ENCODE measurements at places on chromosomes 6 and 20.

- no peak for DNase-seq
Observed at GRCh38 chr6:73309535-73309784, 44.6 kb downstream of the DPPA5 start.

DNA sequence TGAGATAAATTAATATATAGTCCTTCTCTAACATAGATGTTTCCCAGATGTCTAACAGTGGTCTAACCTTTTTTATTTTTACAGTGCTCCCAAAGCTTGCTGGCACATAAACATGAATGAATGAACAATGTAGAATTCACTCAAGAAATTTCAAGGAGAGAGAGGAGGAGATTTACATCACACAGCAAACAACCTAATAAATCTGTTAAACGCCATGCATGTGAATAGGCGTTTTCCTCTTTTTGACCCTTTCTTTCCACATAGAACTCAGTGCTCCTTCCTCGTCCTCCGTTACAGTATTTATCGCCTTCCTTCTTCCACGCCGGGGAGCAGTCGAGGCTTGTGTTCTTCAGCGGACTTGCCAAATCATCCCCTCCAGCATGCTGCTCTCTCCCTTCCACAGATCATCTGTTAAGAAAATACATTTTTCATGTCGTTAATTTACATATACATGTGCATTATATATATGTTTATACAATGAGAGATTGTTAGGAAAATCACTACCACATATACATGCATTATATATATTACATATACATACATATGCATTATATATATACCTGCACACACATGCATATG is 93.0 kb downstream of the SLC35B3 start:
- no peak for DNase-seq

GRCh38 chr6:63295553-63296194 is 24.1 kb downstream of the LGSN start:
- no peak for DNase-seq

GRCh38 chr20:40090236-40090635 is 598.8 kb downstream of the MAFB start:
- no peak for DNase-seq

DNA sequence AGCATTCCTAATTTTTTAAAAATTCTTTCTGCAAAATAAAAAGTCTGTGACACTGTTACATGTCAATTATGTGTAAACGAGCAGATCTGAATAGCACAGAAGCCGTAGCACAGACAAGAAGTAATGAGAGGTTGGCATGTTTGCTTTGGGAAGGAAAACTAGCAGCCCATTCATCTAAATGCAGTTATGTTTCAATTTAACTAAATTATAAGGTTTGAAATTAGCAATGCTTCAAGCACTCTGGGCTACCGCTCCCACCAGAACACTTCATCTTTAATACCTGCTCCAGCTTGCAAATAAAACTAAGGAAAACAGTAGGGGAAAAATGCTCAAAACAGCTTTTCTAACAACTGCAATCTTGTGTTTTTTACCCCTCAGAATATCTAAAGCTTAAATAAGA is 73.9 kb downstream of the PTPRK start:
- no peak for DNase-seq

DNA sequence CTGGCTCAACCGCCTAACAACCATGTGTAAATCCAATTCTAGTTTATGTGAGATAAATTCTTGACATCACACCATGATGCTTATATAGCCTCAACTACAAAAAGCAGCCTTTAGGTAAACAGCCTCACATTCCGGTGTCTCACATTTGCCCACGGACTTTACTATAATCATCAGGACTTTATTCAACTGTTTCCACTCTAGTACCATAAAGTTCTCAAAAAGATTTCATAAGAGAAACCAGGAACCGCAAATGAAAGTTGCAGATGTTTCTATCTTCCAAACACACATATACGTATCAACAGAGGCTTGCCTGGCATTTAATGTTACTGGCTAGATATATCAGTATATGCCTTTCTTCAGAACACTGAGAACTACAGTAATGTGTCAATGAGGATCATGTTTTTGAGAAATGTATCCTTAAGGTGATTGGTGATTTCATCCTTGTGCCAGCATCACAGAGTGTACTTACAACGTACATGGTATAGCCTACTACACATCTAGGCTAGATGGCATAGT is 80.0 kb downstream of the EPB41L2 start:
- no peak for DNase-seq

DNA sequence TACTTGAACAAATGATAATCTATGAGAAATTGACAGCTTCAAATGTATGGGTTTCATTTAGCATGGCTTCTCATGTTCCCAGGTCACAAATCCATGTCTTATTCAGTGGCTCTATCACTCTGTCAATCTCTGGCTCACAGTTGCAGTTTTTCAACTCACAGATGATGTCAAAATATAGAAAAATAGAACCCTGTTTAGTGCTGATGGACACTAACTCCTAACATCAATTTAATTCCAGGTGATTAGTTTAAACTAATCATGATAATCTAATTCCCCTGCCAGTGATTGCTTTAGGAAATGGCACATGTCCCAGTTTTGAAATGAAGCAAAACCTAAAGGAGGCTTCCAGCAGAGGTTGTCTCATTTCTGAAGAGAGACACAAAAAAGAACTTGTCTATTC is 13.0 kb downstream of the KHDC1 start:
- no peak for DNase-seq

GRCh38 chr6:16168858-16169257 is 40.0 kb downstream of the MYLIP start:
- DNase-seq, result no peak

GRCh38 chr6:64376394-64376793 is 740.8 kb downstream of the PHF3 start:
- DNase-seq, result no peak

DNA sequence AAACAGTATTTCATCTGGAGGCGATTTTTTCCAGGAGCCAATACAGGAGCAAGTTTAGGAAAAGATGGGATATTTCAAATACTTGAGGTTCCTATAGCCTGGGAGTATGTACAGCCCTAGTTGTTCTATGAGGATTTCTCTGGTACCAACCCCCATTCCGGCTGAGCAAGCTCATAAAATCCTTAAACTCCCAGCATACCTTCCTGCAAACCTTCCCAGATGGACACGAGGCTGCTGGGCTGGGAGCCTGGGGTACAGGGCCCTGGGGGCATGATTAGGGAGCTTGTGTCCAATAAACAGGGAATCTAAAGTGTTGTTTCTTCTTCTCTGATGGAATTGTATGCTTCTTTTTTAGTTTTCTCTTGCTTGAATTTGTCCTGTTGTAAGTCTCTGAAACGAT is 1.5 kb downstream of the PRRC2A start:
- no peak for DNase-seq

- DNase-seq, result no peak
Observed at GRCh38 chr20:38757145-38757775, 9.0 kb downstream of the ACTR5 start.

DNA sequence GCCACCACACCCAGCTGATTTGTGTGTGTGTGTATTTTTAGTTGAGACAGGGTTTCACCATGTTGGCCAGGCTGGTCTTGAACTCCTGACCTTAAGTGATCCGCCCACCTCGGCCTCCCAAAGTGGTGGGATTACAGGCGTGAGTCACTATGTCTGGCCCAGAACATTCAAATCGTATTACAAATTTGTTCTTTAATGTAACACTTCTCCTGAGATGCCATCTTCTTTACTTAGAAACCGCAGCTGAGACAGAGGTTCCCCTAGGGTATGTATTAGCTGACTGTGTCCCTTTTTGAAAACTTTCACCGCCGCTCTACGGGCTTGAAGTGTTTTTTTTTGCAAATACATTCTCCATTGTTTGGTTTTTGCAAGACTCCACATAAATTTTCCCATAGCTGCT is 62.6 kb downstream of the TOX2 start:
- DNase-seq, result no peak

DNA sequence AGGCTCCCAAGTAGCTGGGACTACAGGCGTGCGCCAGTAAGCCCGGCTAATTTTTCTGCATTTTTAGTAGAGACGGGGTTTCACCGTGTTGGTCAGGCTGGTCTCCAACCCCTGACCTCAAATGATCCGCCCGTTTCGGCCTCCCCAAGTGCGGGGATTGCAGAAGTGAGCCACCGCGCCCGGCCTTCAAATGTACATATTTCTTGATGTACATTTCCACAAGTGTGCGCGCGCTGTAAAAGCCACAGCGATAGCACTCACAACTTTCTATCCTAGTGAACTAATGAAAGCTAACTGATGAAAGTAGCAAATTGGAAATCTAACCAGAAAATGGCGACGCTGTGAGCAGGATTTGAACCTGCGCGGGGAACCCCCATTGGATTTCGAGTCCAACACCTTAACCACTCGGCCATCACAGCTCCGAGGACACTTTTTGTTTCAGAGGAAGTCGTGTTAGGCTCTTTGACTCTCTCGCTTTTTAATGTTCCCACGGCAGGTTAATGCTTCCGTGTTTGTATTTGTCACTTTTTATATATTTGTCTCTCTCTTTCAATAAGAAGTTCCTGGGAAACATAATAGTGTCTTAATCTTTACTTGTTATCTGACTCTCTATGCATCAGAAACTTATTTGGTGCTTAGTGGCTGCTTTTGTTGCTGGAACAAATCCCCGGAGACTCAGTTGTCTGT is 199.4 kb upstream of the ZNF184 start:
- DNase-seq, result no peak

DNA sequence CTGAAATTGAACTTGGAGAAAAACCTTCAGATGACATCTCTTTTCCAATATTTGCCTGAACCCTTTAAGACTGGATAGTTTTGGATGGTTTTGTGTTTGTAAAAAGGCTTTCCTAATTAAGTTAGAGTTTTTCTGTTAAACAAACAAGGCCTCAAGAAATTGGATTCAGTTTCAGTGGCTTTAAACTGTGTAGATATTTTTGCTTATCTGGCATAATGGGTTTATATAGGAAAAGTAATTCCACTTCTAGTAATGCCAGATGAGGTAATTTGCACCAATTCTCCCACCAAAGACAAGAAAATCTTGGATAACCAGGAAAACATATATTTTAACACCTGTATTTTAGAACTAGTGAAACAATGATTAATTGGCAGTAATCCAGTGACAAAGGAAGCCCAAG is 12.0 kb upstream of the TRDN start:
- no peak for DNase-seq

DNA sequence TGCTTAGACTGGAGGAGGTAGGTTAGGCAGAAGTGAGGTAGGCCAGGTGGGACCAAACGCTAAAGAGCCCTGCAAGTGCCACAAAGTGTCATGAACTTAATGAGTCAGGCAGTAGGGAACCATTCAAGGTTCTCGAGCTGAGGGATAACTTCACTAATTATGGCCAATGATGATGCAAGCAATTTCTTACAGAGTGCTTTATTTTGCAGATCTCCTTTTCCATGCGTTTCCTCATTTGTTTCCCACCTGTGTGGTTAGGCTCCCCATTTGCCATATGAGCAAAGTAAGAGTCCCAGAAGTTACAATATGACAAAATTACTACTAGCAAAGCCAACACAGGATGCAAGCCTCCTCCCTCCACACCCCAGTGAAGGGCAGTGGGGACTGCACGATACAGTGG is 36.5 kb upstream of the PSMF1 start:
- DNase-seq, result no peak

DNA sequence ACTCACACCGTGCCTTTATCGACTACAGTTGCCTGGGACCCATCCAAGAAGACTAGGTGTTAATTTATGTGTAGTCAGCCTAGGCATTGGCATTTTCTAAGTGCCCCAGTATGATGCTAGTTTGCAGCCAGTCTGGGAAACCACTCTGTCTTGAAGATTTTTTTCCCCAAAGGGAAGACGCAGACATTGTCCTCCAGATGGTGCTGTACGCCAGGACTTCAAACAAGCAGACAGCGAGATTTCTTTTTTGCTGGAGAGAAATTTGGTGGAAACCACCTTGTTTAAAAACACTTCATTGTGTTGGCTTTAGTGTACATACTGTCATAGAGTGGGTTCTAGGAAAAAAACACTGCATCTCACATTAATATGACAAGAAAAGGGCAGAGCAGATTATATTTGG is 30.0 kb downstream of the ALDH5A1 start:
- no peak for DNase-seq

- no peak for DNase-seq
Observed at GRCh38 chr20:39574061-39574460, 611.9 kb downstream of the DHX35 start.

- DNase-seq, result no peak
Observed at GRCh38 chr20:45070932-45071632, 29.8 kb downstream of the KCNS1 start.

GRCh38 chr20:43243672-43244269 is 54.1 kb upstream of the PTPRT start:
- no peak for DNase-seq

DNA sequence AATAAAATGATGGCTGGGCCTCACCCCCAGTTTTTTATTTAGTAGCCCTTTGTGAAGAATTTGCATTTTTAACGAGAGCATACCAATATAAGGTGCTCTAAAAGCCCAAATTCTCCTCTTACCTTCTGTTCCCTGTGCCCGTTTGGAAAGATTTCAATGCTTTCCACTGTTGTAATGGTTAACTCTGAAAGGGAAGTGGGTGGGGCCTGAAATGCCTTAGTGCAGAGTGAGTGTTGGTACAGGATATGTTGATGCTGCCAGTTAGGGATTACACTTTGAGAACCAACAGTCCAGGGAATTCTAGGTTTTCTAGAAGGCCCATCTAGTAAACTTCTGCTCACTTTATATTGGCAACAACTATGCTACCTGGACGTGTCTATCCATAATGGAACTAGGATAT is 562.7 kb upstream of the NRSN1 start:
- DNase-seq, result no peak

GRCh38 chr6:157374889-157375443 is 6.0 kb upstream of the ZDHHC14 start:
- no peak for DNase-seq

DNA sequence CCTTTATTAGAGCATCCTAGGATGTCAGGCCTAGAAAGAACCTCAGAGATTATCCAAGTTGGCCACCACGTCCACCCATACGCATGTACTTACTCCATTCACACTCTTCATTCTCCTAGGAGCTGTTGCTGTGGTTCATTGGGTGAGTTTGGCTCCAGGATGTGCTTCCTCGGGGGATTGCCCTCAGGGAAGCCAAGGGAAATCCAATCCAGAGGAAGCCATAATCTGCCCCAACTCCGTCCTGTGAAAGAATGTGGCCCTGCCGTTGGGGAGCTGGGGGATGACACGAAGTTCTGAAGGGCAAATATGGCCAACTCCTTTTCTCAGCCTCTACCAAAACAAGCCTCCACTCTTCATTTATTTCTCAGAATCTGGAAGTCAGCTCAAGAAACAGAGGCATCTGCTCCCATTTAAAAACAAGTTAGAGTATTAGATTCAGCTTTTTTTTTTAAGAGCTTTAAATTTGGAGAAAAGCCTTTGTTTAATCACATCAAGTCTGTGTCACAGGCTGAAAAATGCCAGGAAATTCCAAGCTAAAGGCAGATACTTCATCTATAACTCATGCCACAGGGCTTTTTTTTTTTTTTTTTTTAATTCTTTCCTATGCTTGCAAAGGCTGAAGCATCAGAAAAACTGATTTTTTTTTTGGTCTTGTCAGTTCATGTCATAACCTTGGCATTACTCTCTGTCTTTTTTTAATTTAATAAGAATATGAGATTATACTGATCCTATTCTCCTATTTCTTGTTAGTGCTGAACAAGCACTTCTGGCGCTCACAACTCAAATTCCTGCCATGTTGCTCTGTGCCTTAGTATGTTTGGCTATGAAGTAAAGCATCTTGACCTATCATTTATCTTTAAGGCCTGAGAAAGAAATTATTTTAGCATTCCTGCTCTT is 480.9 kb upstream of the MARCKS start:
- DNase-seq, result no peak

- no peak for DNase-seq
Observed at GRCh38 chr6:52284131-52284459, 447 bp downstream of the MCM3 start.

- DNase-seq, result no peak
Observed at GRCh38 chr20:57650756-57651483, 30.7 kb upstream of the ZBP1 start.

All from activated CD4-positive, CD25-positive, alpha-beta regulatory T cell (primary cell).